ENCODE measurements at places on chromosomes 11 and 22.
A peak's percentile ranks its signal among the peaks of the same experiment; 100 is the strongest.

DNA sequence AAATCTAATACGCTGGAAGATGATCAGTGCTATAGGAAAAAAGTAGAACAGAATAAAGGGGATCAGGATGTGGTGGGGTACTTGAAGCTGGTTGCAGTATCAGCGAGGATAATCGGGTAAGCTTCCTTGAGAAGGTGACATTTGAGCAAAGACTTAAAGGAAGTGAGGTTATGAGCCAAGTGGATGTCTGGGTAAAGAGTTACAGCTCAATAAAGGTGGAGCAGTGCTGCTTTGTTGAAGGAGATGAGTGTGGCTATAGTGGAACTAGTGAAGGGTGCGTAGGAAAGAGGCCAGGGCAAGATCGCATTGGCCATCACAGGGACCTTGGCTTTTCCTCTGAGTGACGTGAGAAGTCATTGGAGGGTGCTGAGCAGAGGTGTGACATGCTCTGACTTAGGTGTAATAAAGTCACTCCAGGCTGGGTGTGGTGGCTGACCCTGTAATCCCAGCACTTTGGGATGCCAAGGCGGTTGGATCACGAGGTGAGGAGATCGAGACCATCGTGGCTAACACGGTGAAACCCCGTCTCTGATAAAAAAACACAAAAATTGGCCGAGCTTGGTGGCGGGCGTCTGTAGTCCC lies 2.3 kb upstream of the SYVN1 start:
- no peak for DNase-seq

DNA sequence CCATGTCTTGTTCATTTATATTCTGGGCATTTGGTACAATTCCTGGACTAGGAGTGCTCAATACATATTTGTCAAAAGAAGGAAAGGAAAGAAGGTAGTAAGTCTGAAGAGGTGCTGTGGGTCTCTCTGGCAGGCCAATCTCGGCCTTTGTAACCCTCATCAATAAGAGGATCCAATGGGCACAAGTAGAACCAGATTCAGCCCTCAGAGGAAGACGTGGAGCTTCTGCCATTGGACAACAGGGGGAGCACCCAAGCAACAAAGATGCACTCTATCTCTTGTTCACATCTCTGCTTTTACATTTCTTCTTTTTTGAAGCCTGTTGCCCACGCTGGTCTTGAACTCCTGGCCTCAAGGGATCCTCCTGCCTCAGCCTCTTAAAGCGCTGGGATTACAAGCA lies 2.2 kb upstream of the VPS11 start:
- DNase-seq = no peak

- DNase-seq = no peak
These were observed 34.6 kb upstream of the CEP126 start for GRCh38 chr11:101880222-101880621.

DNA sequence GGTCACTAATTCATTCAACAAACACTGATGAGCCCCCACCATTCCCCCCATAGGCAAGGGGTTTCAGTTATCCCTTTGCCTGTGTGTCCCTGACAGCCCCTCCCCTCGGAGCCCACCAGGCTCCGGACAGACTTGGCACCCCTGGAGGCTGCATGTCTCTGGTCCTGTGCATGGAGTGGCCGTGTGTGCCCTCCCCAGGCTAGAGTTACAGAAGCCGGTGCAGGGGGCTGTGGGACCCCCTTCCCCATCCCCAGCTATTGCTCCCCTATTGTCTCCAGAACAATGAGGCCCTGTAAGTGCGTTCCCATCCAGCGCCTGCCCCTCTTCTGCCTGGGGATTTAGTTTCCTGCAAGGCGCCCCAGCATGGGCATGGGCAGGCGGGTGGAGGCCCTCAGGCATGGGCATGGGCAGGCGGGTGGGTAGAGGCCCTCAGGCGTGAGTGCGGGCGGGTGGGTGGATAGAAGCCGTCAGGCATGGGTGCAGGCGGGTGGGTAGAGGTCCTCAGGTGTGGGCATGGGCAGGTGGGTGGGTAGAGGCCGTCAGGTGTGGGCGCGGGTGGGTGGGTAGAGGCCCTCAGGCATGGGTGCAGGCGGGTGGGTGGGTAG lies 1.5 kb downstream of the MUC2 start:
- no peak for DNase-seq

- no peak for DNase-seq
These were observed 78.5 kb downstream of the TMEM135 start for GRCh38 chr11:87116185-87116584.

- DNase-seq = no peak
These were observed 6.5 kb upstream of the MS4A7 start for GRCh38 chr11:60371854-60372253.

DNA sequence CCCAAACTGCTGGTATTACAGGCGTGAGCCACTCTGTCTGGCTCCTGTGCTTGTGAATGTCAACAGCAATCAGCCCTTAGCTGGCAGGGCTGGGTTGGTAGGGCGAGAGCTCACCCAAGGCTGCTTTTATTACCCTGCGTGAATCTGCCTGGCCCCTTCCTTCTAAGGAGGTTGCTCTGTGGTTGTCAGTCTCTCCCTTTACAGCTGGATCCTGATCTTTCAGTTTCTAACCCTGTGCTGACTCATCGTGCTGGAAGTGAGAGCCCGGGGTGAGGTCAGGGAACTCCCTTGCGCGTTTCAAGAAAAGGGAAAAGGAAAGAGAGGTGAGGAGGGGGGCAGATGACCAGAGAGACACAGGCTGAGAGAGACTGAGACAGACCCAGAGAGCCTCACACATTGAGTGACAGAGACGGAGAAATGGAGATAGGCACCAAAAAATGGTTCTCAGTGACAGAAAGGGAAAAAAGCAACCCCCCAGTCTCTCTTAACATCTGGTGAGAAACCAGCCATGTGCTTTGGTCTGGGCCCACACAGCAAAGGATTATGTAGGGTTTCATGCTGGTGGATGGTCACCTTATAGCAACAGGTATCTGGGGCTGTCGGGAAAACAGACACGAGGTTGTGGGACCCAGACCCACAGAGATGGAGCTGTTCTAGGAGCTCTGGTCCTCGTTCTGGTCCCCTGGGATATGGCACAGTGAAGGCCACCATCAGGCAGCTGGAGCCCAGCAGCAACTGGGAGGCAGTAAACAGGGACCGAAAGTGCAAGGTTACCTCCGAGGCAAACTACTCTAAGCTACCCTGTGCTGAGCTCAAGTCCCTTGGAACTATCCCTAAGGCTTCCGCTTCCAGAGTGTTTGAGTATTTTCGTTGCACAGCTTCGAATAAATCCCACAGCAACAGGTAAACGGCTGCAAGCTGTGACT lies 2.5 kb downstream of the TCN2 start:
- no peak for DNase-seq

- peak; percentile 42 for DNase-seq
These were observed 27.6 kb downstream of the RIBC2 start for GRCh38 chr22:45441138-45441537.

- no peak for DNase-seq
These were observed 271.2 kb downstream of the TBC1D22A start for GRCh38 chr22:47033648-47034000.

DNA sequence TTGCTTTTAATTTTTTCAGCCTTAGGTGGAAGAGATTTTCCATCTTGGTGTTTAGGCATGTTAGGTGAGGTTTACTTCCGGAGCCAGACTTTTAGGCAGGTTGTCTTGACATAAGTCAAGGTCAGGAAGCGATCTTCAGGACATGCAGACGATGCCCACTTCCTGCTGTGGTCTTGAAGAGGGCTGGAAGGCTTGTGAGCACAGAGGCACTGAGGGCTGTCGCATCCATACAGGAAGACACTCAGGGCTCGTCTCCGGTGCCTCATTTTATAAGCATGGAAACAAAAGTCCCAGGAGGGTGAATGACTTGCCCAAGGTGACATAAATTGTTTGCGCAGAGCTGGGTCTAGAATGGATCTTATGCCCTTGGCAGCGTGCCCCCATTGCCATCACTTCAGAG lies 30.8 kb downstream of the MARK2 start:
- no peak for DNase-seq

GRCh38 chr11:112801025-112801816 lies 160.0 kb upstream of the NCAM1 start:
- DNase-seq = no peak

- no peak for DNase-seq
These were observed 23.3 kb upstream of the MMP7 start for GRCh38 chr11:102553835-102554282.

DNA sequence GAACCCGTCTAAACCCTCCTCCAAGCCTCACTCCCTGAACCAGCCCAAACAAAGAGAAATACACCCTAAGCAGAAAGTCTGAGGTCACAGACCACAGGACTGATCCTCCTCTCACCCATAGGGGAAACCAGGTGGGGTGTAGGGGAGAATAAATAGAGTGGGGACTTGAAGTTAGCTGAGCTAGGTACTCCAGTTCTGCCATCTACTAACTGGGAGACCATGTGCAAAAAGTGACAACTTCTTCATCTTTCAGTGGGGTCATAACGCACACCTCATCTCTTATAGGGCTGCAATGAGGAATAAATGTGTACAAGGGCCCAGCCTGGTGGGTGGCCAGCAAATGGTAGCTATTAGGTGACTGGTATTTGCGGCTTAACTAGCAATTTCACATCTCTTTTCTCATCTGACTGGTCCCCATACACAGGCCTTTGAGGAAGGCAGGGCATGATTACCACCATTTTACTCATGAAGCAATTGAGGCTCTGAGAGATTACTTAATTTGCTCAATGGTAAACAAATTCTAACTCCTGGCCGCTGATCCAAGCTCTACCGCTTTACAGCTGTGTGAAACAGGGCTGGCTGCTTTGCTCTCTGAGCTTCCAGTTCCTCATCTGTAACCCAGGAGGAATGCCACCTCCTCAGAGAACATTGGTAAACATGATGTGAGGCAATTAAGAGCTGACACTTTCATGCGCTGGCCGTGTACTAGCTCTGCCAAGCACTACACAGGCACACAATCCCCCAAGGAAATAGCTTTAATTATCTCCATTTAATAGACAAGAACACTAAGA lies 16.6 kb downstream of the TBC1D10A start:
- no peak for DNase-seq

DNA sequence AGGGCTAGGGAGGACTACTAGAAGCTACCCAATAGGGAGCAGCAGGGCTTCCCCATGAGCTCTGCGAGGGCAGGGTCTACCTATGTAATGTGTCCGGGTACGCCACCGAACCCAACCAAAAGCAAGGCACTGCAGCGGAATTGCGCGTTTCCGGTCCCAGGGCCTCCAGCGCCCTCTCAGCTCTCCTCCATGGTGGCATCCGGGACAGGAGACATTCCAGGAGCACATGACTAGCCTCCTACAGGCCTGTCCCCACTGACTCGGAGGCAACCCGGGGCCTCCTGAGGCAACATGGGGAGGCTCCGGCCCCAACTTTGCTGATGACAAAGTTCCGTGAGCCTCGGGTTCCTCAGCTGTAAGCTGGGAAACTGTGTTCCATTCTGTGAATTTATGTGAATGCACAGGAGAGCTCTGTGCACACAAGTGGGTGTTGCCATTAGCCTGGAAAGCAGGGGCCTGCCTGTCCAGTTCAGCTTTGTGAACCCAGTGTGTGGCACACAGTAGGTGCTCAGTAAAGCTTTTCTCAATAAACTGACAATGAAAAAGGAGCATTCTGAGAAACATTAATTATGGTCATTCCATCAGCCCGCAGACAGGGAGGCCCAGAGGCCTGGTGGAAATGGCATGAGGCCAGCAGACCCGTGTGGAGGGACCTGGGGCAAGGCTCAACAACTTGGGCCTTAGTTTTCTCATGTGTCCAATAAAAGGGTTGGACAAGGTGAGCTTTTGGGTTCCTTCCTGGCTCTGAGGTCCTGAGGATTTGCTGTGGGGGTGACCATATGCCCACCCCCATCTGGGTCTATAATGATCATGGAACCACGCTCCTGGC lies 50.3 kb downstream of the CHRDL2 start:
- peak; percentile 11 for DNase-seq

DNA sequence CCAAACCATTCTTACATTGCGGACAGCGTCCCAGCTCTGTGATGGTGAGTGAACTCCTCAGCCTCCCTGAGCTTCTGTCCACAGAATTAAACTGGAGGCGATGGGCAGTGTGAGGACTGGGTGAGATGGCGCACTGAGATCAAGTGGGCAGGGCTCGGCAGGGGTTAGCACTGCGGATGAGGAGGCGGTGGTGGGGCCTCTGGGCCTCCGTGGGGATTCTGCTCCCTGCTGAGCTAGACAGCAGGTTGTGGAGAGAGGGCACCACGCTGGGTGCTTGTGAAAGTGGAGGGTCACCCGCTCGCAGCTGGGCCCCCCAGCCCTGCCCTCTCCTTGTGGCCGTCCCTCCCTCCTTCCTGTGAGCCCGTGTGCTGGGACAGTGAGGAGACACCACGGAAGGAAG lies 25.6 kb upstream of the PARVG start:
- DNase-seq = no peak

DNA sequence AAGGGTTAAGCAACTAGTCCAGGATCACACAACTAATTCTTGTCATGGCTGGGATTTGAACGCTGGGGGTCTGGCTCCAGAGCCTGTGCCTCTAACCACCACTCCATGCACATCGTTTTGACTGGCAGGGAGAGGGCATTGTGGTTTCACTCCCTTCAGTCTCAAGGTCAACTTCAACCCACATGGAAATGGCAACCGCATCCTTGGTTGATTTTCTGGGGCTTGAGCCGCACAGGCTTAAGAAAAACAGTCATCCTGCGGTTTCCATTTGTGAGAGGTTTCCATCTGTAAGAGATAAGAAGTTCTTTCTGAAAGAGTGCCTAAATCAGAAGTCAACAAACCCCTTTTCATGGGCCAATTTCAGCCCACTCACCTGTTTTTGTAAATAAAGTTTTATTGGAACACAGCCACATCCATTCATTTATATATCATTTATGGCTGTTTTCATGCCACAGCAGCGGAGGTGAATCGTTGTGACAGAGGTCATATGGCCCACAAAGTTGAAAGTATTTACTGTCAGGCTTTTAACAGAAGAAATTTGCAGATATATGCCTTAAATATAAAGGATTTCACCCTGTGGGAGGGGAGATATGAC lies 65.7 kb downstream of the SGSM1 start:
- no peak for DNase-seq
